Suppressor macrophage treated with lipopolysaccharide for 1 hour (primary cell): ENCODE measurements at places on chromosomes 1 and 21.

DNA sequence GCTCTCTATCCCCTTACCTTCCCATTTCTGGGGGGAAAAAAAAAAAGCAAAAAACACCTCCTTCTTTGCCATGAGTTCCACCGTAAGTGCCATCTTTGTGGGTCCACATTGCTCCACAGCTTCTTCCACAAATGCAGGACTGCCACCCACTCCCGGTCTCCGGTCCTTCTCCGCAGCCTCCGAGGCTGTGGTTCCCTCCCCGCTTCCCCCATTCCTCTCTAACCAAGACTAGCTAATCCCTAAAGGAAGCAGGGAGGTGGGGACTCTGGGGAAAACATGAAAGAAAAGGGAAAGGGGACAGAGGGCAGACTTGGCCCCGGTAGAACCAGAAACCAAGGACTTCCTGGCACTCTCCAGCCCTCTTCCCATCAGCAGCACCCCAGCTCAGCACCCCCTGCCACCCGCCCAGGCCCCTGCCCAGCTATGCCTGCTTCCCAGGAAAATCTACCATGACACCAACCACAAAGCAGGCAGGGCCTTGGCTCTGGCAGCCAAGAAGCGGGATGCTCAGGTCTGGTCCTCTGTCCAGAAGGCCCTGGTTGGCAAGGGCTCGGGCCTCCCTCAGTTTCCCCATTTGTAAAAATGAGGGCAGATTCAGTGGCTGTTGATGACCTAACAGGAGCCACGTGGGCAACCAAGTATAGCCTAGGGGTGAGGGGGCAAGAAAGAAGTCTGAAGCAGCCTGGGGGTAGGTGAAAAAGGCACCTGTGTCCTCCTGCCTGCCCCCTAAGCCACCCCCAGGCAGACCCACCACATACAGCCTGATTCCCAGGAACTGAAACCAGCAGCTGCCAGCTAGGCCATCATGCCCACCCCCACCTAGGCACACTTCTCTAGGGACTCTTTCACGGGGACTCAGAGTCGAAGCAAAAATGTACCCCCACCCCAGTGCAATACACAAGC lies 2.5 kb downstream of the EPHA2 start:
- DNase-seq, result no peak

DNA sequence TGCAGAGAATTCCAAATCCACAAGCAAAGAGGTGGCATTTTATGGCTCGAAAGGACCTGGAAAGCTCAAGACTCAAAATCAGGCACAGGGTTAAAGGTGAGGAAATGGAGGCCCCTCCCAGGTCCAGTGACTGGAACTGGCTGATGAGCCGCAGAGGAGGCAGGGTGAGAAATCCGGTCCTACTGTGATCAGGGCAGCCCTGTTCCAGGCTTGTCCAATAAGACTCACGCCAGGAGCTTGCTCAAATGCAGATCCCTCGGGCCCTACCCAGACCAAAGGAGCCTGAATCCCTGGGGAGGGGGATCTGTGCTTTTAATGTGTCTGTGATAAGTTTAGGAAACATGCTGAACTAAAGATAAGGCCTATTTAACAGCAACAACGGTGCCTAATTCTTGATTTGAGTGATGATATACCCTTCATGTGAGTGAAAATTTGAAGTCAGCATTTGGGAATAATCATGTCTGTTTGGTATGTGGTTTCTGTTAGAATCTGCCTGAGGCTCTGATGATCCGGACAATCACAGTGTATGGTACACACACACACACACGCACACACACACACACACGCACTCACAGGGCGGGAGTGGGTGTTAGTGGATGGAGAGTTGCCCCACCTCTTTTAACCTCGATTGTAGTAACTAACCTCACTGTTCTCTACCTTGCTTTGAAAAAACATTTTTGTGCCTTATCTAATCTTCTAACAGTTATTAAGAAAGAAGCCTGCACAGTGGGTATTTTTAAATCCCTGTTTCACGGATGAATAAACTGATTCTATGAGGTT lies 54.1 kb upstream of the LYST start:
- DNase-seq, result no peak

GRCh38 chr1:174337000-174337681 lies 110.6 kb upstream of the GPR52 start:
- DNase-seq, result no peak

GRCh38 chr1:55735106-55735505 lies 519.9 kb upstream of the USP24 start:
- DNase-seq, result no peak

DNA sequence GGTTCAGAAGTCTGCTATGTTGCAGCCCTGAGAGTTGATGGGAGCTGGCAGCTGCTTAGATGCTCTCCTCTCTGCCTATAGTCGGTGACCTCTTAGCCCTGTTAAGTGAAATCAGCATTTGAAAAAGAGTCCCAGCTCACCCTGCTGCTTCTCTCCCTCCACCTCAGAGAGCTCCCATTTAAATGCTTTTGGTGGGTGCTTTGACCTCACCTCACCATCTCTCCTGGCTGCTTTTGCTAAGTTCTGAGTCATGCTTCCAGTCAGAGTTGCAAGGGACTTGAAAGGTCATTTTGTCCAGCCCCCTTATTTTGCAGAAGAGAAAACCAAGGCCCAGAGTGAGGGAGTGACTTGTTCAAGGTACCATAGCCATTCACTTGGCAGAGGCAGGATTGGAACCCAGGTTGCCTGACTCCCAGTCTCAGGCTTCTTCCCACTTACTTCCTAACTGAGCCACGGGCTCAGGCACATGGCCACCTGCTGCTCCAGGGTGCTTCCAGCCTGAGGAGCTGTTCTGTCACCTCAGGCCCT lies 3.3 kb downstream of the MAPKAPK2 start:
- DNase-seq, result peak; percentile 41

GRCh38 chr1:213159376-213159775 lies 108.3 kb downstream of the RPS6KC1 start:
- DNase-seq, result no peak

DNA sequence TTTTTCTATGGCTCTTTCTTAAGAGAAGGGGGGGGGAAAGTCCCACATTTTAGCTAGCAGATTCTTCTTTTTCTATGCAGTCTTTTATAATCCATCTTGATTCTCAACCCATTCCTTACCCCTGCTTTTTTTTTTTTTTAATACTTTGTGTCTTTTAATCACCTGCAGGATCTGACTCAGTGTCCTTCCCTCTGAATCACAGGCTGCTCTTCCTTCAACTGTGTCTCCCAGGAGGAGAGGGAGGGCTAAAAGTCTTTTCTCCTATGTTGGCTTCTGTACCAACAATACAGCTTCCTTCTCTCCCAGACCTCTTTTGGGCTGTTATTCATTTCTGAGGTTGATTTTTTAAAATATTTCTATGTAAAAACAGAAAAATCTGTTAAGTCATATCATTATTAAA lies 686.2 kb downstream of the ADGRL2 start:
- no peak for DNase-seq

- no peak for DNase-seq
Measured at GRCh38 chr1:150992626-150993025, 10.5 kb downstream of the ANXA9 start.

GRCh38 chr1:62467092-62467491 lies 30.2 kb downstream of the USP1 start:
- DNase-seq, result no peak

DNA sequence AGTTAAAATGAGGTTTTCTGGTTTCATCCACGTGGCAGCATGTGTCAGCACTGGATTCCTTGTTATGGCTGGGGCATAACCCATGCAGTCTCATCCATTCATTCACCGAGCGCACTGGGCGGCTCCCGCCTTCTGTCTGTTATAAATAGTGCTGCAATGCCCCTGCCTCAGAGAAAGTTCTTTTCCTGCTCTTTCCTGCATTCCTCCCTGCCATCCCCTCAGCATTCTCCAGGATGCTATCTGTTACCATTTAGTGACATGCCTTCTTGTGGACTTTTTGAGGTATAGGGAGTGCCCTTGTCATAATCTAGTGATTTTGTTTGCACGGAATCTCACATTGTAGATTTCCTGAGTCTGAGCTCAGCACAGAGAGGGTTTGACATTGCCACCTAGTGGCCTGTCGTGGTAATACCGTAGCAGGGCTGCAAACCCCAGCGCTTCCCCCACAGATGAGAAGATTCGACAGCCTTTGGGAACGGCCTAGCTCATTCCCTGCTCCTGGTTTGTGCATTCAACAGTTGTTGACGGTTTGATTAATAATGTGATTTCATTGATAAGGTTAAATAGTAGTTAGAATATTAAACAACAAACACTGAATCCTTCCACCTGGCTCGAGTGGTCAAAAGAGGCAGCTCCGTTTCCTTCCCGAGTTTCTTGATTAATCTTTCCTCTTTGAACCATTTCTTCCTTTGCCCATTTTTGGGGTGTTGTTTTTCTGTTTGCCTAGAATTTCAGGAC lies 46.3 kb downstream of the UMODL1 start:
- peak; percentile 89 for DNase-seq

- DNase-seq, result no peak
Measured at GRCh38 chr1:224113545-224113917, 380 bp upstream of the FBXO28 start.

DNA sequence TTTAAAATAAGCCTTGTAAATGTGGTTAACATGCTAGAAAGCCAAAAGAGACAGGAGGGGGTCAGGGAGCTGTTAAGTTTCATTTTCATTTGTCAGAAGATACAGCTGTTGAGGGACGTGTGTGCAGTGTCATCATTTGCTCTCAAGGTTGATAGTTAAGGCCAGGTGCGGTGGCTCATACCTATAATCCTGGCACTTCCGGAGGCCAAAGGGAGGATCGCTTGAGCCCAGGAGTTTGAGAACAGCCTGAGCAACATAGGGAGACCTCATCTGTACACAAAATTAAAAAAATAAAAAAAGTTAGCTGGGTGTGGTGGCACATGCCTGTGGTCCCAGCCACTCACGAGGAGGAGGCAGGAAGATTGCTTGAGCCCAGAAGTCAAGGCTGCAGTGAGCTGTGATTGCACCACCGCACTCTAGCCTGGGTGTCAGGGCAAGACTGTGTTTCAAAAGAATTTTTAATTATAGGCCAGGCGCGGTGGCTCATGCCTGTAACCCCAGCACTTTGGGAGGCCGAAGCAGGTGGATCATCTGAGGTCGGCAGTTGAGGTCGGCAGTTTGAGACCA lies 22.7 kb downstream of the ZBTB8OS start:
- DNase-seq, result no peak

DNA sequence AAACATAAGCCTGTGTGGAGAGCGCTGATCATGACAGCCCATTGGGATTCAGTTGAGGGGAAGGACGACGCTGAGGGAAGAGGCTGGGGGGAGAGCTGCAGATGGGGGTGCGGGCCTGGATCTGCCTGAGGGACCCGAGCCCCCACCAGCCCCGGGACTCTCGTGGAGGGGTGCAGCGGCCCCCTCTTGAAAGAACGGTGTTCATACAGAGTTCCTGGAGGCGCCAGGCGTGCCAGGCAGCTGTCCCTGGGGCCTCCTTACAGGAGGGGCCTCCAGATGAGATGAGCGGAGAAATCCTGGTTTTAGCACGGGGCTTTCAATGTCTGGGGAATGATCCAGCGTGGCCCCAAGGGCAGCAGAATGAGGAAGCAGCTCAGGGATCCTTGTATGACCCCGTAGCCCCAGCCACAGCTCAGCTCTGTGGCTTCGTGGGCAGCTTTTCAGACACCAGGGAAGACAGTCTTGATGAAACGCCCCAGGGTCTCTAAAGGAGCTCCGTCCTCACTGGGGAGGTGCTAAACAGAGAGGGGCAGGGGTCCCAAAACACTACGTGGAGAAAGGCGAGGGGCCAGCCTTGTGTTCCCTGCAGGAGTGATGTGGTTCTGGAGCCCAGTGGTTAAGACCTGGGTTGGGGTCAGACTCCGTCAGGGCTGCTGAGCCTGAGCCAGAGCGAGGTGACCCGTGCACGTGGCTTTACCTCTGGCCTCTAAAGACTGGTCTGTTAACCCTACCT lies 7.2 kb upstream of the DSCAM start:
- no peak for DNase-seq

DNA sequence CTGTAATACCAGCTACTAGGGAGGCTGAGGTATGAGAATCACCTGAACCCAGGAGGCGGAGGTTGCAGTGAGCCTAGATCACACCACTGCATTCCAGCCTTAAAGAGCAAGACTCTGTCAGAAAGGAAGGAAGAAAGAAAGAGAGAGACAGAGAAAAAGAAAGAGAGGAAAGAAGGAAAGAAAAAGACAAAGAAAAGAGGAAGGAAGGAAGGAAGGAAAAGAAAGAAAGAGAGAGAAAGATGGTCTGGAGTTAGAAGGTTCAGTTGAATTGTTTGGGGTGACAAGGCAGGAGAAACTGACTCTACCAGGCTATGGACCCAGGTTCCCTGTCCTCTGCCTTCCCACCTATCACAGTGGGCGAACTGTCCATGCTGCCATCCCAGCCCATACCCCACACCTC lies 27.4 kb upstream of the PIK3CD start:
- DNase-seq, result no peak

- no peak for DNase-seq
Measured at GRCh38 chr1:231936983-231937775, 310.6 kb downstream of the DISC1 start.

- no peak for DNase-seq
Measured at GRCh38 chr1:154241703-154242351, 21.1 kb downstream of the UBAP2L start.

DNA sequence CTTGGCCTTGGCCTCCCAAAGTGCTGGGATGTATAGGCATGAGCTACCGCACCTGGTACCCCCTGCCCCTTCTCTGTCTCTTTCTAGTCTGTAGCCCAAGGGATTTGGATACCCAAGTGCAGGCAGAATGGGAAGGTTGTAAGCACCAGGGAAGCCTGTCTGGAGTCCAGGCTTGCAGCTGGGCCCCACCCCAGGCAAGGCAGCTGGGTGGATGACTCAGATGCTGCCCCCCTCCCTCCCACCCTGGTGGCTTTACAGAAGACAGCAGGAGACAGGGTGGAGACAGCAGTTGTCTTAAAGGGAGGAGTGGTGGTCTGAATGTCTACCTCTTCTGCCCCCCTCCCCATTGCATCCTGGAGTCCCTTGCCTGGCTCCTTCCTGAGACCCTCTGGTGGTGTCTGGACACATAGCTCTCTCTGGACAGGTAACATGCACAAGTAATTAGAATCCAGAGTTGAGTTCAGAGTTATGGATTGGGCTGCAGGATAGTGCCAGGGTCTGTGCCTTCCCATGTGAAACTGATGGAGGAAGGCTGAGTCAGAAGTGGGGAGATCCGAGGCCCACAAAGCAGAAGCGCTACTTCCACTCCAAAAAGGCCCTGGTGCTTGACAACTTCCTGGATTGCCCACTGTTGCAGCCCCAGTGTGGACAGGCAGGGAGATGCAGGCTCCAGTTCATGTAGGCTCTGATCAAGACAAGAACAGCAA lies 5.1 kb downstream of the LMNA start:
- peak; percentile 91 for DNase-seq

GRCh38 chr1:151541752-151542151 lies 1.6 kb downstream of the TUFT1 start:
- no peak for DNase-seq

DNA sequence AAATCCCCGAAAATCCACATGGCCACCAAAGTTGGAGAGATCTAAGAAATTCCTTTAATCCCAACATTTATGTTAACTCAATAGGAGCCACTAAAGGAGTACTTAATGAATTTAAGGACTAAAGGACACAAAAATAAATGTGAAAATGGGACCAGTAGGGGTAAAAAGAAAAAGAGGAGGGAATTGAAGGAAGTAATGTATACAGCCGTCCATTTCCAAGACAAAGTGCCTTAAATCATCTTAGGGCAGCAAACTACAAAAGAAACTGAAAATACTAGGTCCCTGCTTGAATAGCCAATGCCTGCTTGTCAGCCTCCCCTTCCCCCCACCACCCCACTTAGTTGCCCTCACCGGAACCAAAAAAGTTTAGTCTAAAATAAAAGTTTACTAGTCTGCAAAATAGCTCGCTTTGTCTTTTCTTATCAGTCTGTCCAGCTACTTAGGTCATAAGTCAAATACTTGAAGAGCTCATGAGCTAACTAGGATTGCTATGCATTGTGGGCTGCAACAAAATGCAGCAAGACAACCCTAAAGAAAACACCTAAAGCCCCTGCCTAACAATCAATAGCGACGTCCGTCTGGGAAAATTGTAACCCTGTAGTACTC lies 66.3 kb upstream of the TLR5 start:
- no peak for DNase-seq

GRCh38 chr1:116852367-116852766 lies 57.3 kb upstream of the PTGFRN start:
- no peak for DNase-seq
